ENCODE measurements at places on chromosomes 3 and 15.

DNA sequence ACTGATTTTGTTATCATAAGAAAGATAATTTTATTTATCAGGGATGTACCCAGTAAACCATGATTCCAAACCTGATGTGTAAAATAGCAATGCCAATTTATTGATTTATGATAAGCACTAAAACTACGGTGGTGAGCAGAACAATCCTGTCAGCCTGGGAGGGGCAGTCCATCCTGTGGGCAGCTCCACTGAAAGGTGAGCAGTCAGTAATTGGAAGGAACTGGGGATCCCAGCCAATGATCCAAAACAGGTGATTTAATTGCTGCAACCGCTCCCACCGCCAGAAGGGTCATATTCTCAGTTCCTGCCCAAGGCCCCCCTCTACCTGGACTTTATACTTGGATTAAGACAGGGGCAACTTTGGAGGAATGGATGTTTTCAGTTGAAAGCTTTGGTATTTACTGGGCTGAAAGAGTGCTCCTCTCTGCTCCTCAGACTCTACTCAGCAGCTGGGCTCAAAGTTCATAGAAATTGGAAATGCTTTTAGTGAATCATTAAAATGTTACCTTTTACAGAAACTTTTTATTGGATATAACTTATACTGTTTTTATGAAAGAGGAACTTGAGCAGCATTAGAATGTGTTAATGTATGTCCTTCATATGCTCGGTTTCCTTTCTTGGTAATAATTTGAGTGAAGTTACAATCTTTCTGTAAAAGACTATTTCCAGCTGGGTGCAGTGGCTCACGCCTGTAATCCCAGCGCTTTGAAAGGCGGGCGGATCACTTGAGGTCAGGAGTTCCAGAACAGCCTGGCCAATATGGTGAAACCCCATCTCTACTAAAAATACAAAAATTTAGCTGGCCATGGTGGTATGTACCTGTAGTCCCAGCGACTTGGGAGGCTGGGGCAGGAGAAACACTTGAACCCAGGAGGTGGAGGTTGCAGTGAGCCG lies 198.6 kb upstream of the IL12A start:
- no peak for DNase-seq
- no peaks in the 10 kb centered on the region for H3K4me1 ChIP-seq
- no peaks in the 10 kb centered on the region for H3K36me3 ChIP-seq
- H3K27me3 ChIP-seq = no peaks in the 10 kb centered on the region
- H3K27ac ChIP-seq = no peak overlapping the region

- H3K27me3 ChIP-seq = no peaks in the 10 kb centered on the region
- peaks cover 10% of the 10 kb centered on the region for H3K4me1 ChIP-seq
These were observed 1.2 kb downstream of the KLHDC8B start for GRCh38 chr3:49172551-49173041.

- peaks cover 15% of the 10 kb centered on the region for H3K27me3 ChIP-seq
- no peak for DNase-seq
- H3K27ac ChIP-seq = peak overlapping the region; percentile 32
- no peaks in the 10 kb centered on the region for H3K36me3 ChIP-seq
- H3K4me3 ChIP-seq = no peak overlapping the region
These were observed 70.0 kb upstream of the ABHD2 start for GRCh38 chr15:89018207-89018606.

DNA sequence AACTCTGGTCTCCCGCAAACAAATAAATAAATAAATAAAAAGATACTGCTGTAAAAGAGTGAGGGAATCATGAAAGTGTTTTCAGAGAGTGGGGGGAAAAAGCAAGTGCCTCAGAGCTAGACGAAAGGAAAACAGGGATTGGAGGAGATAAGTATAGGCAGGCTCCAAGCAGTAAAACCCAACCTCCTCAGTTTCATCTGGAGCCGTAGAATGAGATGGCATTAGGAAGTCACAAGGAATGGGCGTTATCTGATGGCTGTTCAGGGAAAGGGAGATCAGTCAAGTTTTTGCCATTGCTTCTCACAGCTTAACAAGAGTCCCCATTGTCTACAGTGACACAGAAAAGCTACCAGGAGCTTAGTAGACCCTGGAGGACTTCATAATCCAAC lies 451.5 kb upstream of the PPP2R3A start:
- DNase-seq = no peak
- H3K36me3 ChIP-seq = no peaks in the 10 kb centered on the region
- H3K4me1 ChIP-seq = no peaks in the 10 kb centered on the region
- H3K27ac ChIP-seq = peak overlapping the region; percentile 56

Measured in spleen (tissue), 13 donors.